Endothelial cell of umbilical vein (primary cell): ENCODE measurements at places on chromosomes 1 and 21. TPM values are rescaled to one million over a fixed set of nuclear protein-coding genes. Genes with fewer than 3 reads are reported as not detected.

- no peak for DNase-seq
Measured at GRCh38 chr1:5819391-5820025, 172.7 kb downstream of the NPHP4 start.

DNA sequence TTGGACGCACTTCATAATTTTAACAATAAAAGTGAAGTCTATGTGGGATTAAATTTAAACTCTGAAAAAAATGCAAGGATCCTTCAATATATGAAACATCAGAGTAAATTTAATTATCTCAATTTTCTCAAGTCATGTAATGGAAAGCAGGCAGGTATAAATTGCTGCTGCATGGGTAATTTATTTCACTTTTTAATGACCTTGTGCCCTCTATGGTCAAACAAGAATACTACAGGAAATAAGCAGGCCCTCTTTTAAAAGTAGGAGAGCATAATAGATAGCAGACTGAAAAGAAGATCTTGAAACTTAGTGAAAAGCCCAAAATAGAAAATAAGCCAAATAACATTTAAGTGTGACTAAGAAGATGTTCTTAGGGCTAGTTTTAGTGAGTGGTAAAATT lies 22.9 kb downstream of the BCAS2 start:
- DNase-seq = no peak

STUM gene
- polyA plus RNA-seq = not detected in 2 replicates

DNA sequence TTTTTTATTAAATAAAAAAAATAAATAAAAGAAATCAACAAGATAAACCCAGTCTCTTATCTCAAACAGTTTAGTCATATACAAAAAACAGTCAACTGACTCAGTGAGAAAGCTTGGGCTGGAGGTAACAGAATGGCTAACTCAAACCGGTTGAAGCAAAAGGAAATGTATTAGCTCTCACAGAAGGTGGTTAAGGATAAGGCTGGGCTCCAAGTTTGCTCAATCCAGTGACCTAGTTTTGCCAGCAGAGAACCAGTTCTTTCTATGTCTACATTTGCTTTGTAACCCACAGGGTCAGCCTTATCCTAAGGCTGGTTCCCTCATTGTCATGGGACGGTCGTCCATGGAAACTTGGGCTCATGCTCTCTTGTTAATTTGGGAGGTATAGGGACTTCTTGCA lies 144.5 kb upstream of the L1TD1 start:
- no peak for DNase-seq

- peak; percentile 30 for DNase-seq
Measured at GRCh38 chr21:15820852-15821379, 91.1 kb downstream of the USP25 start.

GRCh38 chr21:28299946-28300345 lies 692.7 kb downstream of the LTN1 start:
- DNase-seq = no peak

DNA sequence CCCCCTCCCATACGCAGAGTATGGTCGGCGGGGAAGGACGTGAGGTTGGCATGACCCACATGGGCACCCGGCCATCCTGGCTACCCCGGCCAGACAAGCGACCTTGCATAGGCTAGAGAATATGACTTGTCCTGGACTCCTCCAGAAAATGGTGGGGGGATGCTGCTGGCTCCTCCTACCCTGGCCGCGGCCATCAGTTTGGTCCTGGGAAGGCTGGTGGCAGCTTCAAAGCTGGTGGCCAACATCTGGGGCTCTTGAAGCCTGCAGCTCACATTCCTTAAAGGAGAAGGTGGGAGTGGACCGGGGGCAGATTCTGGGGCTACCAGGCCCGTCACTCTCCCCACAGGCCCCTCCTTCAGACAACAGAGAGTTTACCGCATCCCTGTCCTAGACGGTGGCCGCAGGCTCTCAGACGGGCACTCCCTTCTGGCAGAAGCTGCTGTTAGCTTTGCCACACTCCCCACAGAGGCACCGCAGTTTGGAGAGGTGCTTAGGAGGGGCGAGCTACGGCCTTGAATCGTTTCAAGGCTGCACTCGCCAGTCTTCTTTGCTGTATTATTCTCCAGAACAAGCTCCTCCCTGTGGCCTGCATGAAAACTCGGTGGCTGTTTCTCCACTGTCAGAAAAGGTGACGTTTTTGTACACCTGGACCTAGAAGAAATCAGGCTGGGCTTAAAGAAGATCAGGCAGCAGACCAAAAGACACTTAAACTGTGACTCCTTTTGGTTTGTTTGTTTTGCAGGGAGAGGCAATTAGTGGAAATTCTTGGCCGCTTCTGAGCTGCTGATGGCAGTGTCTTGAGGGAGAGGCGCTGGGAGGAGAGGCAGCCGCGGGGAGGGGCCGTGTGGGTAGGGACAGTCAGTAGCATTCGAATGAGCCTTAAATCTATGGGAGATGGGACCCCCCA lies 68.0 kb downstream of the RUNX3 start:
- DNase-seq = no peak

- DNase-seq = no peak
Measured at GRCh38 chr1:18901952-18902522, 318 bp downstream of the ALDH4A1 start.

- no peak for DNase-seq
Measured at GRCh38 chr21:43306391-43306790, 120.5 kb downstream of the SIK1 start.

DNA sequence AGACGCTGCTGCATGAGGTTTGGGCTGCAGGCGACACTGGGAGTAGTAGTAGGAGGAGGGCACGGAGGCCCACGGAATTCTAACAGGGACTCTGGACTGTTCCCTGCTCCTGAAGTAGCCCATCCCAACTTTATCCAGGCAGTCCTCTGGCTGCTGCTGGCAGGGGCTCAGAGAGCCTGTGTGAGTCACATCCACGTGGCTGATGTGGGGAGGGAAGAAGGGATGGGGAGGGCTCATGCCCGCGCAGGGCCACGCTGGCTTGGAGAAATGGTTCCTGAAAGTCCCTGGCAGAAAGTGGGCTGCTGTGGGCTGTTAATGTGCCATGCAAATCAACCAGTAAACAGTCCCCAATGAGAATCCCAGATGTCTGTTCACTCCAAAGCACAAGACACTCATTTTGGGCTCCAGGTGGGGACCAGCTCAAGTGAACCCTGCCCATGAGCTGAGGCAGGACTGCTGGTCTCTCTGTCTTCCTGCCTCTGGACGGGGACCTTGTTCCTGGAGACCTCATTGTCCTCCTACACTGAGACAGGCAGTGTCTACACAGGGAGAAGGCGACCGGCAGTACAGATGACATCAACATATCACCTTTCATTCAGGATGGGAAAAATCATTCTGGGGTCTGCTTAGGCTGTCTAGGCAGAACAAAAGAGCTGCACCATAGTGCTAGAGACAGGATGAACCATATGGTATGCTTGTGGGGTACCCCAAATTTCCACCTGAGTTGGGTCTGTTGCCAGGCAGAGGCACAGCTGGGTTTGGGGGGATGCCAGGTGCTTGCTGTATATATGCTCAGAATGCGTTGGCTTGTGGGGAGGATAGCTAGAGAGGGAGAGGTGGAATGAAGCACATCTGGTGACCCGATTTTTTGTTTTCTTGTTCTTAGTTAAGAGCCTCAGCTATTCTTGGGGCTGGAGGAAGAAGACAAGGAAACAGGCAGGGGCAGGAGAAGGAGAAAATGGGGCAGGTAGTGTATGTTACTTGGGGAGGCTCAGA lies 57.9 kb upstream of the FMOD start:
- DNase-seq = peak; percentile 67

TMEM269 gene
- polyA plus RNA-seq = 0.03 TPM in 1 of 2 replicates, not detected in the other

DNA sequence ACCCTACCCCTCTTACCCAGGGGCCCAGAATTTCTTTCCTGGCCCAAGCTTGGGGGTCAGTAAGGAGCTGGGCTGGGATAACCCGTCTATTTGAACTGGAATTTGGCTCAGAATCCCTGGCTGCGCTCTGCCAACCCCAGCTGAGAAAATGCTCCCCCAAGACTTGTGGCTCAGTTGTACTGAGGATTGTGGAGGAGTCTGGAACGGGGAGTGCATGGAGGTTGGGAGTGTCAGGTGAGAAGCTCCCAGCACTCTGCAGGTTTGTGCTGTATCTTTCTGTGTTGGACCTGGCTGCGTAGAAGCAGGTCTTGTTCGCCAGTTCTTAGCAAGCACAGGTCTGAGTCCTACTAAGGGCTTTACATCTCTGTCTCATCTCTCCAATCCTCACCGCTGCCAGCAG lies 1.6 kb downstream of the TCEA3 start:
- no peak for DNase-seq
